Activated naive CD4-positive, alpha-beta T cell treated with Interleukin-2 at 50 U/mL for 16 hours (primary cell): ENCODE measurements at places on chromosomes 12 and 14.

- DNase-seq, result peak; percentile 5
These were observed 565 bp upstream of the KLHL42 start for GRCh38 chr12:27779416-27779919.

- no peak for DNase-seq
These were observed 6.5 kb downstream of the PPP1R3E start for GRCh38 chr14:23296012-23296777.

DNA sequence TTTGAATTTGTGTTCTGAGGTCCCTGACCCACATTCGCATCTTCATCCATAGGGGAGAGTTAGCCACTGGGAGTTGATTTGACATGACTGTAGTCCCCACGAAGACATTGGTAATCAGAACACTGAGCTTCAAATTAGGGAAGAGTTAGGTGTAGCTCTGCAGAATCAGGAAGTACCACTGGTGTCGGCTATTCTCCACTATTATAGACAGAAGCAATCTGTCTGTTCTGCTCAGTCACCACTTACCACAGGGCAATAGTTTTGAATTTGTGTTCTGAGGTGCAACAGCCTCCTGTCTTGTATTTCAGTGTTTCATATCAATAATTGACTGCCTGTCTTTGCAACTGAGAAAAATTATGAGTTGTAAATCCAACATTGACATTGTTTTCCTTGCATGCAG is 407.6 kb downstream of the LRFN5 start:
- DNase-seq, result no peak

DNA sequence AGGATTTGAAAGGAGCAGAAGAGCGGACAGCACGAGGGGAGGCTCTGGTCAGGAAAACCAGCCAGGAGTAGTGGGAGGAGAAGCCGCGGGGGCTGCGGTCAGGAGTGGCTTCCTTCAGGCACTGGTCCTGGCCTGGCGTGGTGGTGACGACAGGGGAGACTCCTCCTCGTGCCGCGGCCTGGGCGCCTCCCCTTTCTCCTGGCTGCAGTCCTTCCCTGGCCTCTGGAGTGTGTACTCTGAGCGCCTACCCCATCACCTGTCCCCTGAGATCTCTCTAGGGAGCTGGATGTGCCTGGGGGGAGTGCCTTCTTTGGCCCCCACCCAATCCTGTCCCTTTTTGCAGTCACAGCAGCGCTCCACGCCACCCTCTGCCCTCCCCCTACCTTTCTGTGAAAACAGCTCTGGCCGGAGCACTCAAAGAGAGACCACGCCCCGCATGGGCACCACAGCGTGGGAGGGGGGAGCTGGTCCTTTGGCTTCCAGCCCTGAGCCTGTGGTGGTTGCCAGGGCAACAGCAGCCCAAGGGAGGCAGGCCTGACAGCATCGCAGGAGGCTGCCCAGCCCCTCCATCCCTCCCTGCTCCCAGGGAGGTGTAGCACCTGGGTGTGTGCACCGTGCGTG is 125.9 kb downstream of the CALM1 start:
- DNase-seq, result no peak

- no peak for DNase-seq
These were observed 11.0 kb upstream of the NCOR2 start for GRCh38 chr12:124578445-124578844.

GRCh38 chr12:49515266-49515665 is 23.6 kb upstream of the KCNH3 start:
- no peak for DNase-seq

GRCh38 chr14:24924544-24924943 is 125.4 kb downstream of the STXBP6 start:
- DNase-seq, result no peak

GRCh38 chr14:33859306-33859705 is 91.6 kb downstream of the EGLN3 start:
- DNase-seq, result no peak

DNA sequence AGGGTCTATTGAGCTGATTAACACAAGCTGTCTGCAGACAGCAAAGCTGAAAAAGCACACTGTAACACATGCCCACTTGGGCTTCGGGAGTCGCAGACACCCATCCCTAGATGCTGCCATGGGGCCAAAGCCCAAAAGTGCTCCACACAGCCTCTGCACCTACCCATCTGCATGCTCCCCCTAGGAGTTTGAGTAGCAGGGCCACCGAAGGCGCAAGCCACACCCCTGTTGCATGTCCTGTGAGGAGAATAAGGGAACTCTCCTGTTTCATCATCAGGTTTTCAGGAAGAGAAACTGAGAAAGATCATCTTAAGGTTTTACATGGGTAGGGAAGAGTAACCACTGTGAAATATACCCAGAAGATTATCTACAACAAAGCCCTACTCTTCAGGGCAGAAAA is 5.6 kb upstream of the ST8SIA1 start:
- no peak for DNase-seq

- no peak for DNase-seq
These were observed 25.3 kb downstream of the PHLDA1 start for GRCh38 chr12:76006028-76006925.

DNA sequence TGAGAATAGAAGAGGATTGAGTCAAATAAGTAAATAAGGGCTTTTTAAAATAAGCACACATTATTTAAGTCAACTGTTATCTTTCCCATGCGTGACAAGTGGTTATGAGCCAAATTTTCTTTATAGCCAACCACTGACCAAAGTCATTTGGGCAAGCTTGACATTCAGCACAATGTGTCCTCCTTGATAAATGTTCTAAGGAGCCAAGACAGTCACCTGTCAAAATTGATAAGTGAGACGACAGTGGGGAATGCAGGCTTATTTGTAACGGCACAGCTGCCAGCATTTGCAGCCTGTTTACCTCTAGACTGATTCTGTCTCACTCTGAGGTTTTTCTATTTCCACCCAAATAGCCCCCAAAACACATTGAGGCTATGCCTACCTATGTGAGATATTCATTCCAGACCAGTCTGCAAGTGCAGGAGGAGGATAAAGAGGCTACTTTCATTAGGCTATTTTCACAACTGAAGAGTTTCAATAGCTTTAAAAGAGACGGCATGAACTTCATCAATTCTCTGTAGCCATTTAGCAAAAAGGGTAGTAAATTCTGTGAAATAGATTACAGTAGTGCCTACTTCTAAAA is 339.5 kb downstream of the PDZRN4 start:
- DNase-seq, result no peak

DNA sequence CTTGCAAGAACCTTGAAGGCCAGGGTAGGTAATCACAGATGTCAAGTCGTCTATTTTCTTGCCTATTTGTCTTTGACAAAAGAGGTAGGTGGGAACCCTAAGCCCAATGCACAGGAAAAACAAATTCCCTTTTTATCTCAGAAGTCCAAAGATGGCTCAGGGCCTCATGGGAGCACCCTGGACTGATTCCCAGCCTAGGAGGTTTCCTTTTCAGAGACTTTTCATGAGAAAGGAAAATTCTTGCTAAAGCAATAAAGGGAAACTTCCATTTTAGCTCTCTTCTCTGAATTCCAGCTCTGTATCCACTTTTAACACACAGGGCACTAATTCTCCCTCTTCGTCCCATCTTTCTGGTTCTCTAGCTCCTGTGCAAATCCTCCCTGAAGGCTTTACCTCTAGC is 1.2 kb downstream of the ZNF641 start:
- no peak for DNase-seq

DNA sequence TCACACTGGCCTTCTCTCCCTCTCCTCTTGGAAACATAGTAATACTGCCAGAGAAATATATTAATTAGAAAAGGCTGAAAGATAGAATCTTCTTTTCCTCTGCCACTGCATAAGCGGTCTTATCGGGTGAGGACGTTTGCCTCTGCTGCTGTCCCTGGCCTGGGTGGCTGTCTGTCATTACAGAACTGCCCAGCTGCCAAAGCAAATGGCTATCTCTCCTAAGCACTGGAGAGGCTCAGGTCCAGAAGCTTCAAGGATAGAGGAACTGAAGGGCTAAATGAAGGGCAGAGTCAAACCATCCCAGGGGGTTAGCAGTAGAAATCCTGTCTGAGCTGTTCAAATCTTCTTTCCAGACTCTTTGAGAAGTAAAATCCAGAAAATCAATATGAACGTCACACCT is 198.6 kb upstream of the CAND1 start:
- DNase-seq, result no peak

DNA sequence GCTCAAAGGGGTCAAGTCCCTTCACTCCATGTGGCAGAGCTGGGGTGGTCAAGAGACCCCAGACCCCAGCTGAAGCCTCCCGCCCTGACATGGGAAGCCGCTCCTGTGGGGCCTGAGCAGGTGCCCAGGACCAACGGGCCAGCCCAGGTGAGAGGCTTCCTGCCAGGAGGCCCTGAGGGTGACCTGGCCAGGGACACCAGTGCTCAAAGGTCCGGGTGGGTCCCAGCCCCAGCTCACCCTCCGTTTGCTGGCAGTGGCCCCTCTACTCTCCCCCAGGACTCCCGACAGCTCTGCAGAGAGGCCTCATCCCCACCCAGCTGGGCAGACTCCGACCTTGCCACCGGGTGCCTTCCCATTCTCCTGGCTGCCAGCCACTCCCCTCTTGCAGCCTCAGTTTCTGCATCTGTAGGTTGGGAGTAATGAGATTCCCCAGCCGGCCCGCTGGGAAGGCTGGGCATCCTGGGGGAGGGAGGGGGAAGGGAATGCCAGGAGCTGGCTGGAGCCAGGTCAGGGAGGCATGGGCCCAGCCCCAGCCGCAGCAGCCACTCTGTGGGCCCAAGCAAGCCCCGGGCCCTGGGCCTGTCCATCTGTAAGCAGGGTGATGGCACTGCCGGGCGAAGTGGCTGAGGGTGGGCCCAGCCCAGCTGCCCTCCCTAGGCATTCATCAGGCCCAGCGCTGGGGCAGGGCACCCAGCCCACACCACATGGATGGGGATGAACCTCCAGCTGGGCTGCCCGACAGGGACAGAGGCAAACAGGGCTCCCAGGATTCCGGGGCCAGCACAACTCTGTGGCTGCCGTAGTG is 10.3 kb upstream of the INF2 start:
- no peak for DNase-seq

GRCh38 chr14:66196670-66197069 is 289.5 kb upstream of the CCDC196 start:
- DNase-seq, result no peak

DNA sequence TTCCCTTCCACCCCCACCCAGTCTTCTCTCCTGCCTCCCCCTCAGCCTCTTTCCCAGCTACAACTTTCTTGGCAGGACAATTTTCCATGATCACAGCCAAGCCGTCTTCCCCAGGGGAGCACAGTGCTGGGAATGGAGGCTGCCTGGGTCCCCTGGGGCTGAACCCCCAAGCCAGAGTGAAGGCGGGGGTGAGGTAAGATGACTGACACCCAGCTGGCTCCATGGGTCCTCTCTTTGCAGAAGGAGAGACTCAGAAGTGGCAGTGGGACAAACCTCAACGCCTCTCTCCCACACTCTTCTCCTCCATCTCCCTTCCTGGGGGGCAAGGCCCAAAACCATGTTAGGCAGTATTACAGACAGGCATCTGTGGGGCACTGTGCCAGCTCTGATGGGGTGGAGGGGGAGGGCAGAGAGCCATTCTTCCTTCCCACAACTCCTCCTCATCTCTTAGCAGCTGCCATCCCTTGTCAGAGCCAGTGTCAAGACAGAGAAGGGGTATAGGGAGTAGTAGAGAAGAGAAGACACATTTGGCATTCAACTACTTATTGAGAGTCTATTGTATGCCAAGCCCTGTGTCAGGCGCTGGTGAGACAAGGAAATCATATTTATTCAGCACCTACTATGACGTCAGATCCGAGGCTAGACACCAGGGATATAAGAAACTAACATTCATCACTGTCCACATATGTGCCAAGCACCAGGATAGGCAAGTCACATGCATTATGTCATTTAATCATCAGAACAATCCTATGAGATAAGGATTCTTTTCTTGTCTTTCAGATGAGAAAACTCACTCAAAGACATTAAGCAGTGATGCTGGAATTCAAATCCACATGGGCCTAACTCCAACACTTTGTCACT is 3.6 kb downstream of the ITGA7 start:
- DNase-seq, result no peak

DNA sequence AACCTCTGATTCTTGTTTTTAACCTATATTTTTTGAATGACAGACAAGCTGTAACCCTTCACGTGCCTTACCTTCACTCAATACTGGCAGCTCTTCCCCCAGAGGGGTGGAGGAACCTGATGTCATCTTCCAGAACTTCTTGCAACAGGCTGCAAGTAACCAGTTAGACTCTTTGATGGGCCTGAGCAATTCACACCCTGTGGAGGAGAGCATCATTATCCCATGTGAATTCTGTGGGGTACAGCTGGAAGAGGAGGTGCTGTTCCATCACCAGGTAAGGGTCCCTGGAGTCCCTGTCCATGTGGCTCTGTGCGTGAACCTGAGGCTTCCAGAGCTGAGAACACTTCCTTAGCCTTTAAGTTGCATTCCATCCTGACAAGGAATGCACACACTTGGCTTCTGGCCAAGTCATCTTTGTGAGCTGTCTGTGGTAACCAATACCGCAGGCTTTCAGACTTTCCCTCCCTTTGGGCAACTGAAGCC is 22.7 kb downstream of the TRAFD1 start:
- no peak for DNase-seq

DNA sequence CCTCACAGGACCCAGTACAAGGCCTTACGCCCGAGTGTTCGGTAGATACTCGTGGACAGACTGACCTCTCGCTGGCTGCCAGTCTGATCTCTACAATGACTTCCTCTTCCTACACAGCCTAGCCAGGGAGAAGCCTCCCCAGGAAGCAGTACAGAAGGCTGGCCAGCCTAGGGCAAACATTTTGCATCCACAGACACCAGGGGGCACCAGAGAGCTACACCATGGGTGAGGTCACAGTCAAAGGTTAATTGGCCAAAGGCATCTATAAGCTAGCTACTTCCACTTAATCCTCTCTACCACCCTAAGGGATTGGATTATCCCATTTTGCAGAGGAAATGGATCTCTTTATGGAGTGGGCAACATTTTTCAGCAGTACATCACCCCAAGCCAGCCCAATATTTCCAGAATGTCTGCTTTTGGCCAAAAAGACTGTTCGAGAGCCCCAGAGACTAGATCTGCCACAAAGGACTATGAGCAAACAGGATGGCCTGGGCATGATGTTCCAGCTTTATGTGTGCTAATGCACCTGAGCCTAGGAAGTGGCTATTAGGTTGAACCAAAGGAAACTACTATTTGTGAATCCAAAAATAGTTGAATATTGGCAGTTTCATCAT is 14.6 kb upstream of the PNMA1 start:
- DNase-seq, result peak; percentile 88

GRCh38 chr14:78154827-78155226 is 15.3 kb upstream of the NRXN3 start:
- no peak for DNase-seq

GRCh38 chr14:30252783-30253674 is 305.9 kb upstream of the G2E3 start:
- no peak for DNase-seq

DNA sequence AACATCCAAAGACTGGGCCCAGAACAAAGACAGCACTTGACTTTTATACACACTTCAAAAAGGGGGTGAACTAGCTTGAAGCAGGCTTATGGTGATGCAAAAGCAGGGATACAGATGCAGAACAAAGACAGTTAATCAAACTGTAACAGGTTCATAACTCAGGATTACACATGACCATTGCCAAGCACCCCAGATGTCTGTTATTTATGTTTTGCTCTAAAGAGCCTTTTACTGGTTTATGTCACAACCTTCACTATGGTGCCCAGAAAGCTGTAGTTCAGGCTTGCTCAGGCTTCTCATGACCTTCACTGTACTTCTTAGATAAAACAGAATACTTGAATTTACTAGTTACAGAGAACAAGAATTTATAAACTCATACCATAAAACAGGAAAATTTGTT is 31.7 kb upstream of the SLC38A4 start:
- DNase-seq, result no peak

GRCh38 chr12:90854136-90854689 is 100.8 kb downstream of the CCER1 start:
- DNase-seq, result no peak
